ENCODE measurements at places on chromosomes 2 and 18. TPM values are rescaled to one million over a fixed set of nuclear protein-coding genes. Genes with fewer than 3 reads are reported as not detected.

DNA sequence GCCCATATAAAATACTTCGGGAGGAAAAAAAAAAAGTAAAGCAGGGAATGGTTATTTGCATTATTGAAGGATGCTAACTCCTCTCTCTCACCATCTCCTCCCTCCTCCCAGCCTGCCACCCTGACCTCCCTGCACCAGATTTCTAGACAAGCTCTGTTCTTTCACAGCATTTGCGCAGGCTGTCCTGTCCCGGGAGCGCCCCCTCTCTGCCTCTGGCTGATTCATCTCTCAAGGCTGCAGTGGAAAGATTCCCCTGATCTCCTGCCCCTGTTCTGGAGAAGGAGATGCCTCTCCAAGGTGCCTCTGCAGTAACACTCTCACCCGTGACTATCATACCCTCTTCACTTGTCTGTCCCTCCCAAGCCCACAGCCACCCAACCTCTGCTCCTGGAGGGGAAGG lies 38.5 kb downstream of the COL4A4 start:
- no peaks in the 10 kb centered on the region for H3K4me1 ChIP-seq
- no peaks in the 10 kb centered on the region for H3K36me3 ChIP-seq
- no peaks in the 10 kb centered on the region for H3K27me3 ChIP-seq
- no peak for DNase-seq

DNA sequence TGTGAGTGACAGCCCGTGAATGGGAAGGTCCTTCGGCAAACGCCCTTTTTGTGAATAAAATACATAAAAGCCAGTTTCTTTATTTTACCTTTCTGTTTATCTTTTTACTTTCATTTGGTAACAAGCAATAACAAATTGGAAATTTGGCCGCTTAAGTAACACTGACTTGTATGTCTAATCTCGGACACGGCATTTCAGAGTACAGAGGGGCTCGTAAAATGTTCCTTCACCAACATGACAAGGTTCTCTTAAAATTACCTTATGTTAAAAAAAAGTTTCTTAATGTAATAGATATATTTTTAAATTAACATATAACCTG lies 558 bp upstream of the NEMP2 start:
- peak overlapping the region; percentile 97 for H3K27ac ChIP-seq
- peak overlapping the region; percentile 57 for H3K4me3 ChIP-seq
- no peaks in the 10 kb centered on the region for H3K27me3 ChIP-seq
- peaks cover 1% of the 10 kb centered on the region for H3K4me1 ChIP-seq

Gene MC5R
- total RNA-seq, result not detected

Gene SLC5A7
- total RNA-seq, result not detected

- H3K27ac ChIP-seq, result no peak overlapping the region
- no peaks in the 10 kb centered on the region for H3K4me1 ChIP-seq
- no peak for DNase-seq
- no peaks in the 10 kb centered on the region for H3K36me3 ChIP-seq
- no peak overlapping the region for H3K4me3 ChIP-seq
- H3K27me3 ChIP-seq, result no peaks in the 10 kb centered on the region
Observed at GRCh38 chr2:77054938-77055337, 467.2 kb downstream of the LRRTM4 start.

DNA sequence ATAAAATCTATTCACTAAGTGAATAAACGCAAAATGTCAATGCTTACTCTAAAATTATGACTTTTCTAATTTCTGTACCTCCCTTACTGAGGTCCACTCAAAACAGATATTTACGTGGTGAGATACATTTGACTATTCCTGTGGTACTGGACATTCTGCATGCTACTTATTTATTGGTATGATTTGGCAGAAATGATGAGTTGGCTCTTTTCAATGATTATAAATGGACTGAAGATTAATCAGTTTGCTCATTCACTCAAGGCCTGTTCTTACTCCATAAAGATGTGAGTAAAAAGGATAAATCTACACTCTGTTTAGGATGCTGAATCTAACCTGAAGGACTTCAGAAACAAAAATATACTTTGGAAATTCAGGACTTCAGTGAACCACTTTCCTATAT lies 98.8 kb downstream of the OLA1 start:
- H3K27me3 ChIP-seq, result no peaks in the 10 kb centered on the region
- no peak for DNase-seq
- H3K27ac ChIP-seq, result no peak overlapping the region
- H3K4me1 ChIP-seq, result peaks cover 5% of the 10 kb centered on the region
- no peaks in the 10 kb centered on the region for H3K36me3 ChIP-seq

Gene CCDC142
- 28.3 TPM for total RNA-seq

DNA sequence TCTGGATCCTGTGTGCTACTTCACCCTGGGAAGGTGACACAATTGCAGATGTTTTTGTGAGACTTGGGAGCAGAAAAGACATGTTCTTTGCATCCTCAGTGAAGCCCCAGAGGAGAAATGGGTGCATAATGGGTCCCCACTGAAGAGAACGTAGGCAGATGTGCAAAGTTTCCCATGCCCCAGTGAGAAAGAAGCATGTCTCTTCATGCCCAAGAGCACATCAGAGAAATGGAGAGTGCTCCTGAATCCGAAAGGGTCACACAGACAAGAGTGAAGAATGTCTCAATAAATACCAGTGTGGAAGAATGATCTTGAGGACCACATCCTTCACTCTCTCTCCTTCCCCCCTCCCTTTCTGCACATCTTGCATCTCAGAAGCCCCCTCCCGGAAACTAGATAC lies 167.7 kb downstream of the TMEM247 start:
- H3K27me3 ChIP-seq, result no peaks in the 10 kb centered on the region
- DNase-seq, result no peak
- H3K36me3 ChIP-seq, result no peaks in the 10 kb centered on the region
- H3K4me1 ChIP-seq, result peaks cover 2% of the 10 kb centered on the region
- H3K27ac ChIP-seq, result no peak overlapping the region

GRCh38 chr2:96869281-96869821 lies 529 bp downstream of the SEMA4C start:
- H3K27ac ChIP-seq, result peak overlapping the region; percentile 98
- no peaks in the 10 kb centered on the region for H3K36me3 ChIP-seq
- H3K27me3 ChIP-seq, result no peaks in the 10 kb centered on the region
- peaks cover 13% of the 10 kb centered on the region for H3K4me1 ChIP-seq
- H3K4me3 ChIP-seq, result peak overlapping the region; percentile 91

GRCh38 chr18:677145-677544 lies 19.7 kb downstream of the TYMS start:
- no peak overlapping the region for H3K27ac ChIP-seq
- H3K4me3 ChIP-seq, result no peak overlapping the region
- H3K27me3 ChIP-seq, result no peaks in the 10 kb centered on the region
- no peak for DNase-seq
- no peaks in the 10 kb centered on the region for H3K36me3 ChIP-seq

DNA sequence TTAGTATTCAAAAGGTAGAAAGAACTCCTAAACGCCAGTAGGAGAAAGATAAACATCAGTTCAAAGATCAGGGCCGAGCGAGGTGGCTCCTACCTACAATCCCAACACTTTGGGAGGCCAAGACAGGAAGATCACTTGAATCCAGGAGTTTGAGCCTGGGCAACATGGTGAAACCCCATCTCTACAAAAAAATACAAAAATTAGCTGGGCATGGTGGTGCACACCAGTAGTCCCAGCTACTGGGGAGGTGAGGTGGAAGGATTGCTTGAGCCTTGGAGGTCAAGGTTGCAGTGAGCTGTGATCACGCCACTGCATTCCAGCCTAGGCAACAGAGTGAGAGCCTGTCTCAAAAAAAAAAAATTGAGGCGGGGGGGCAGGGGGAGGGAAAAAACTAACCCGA lies 40.6 kb downstream of the MBOAT2 start:
- H3K36me3 ChIP-seq, result no peaks in the 10 kb centered on the region
- H3K27me3 ChIP-seq, result no peaks in the 10 kb centered on the region
- no peaks in the 10 kb centered on the region for H3K4me1 ChIP-seq
- no peak overlapping the region for H3K27ac ChIP-seq
- DNase-seq, result no peak

Gene ADRA2B
- total RNA-seq, result 0.69 TPM

GRCh38 chr2:9802576-9802993 lies 40.7 kb upstream of the TAF1B start:
- no peak overlapping the region for H3K27ac ChIP-seq
- no peaks in the 10 kb centered on the region for H3K36me3 ChIP-seq
- H3K4me3 ChIP-seq, result no peak overlapping the region
- peaks cover 2% of the 10 kb centered on the region for H3K4me1 ChIP-seq
- H3K27me3 ChIP-seq, result no peaks in the 10 kb centered on the region
- no peak for DNase-seq

DNA sequence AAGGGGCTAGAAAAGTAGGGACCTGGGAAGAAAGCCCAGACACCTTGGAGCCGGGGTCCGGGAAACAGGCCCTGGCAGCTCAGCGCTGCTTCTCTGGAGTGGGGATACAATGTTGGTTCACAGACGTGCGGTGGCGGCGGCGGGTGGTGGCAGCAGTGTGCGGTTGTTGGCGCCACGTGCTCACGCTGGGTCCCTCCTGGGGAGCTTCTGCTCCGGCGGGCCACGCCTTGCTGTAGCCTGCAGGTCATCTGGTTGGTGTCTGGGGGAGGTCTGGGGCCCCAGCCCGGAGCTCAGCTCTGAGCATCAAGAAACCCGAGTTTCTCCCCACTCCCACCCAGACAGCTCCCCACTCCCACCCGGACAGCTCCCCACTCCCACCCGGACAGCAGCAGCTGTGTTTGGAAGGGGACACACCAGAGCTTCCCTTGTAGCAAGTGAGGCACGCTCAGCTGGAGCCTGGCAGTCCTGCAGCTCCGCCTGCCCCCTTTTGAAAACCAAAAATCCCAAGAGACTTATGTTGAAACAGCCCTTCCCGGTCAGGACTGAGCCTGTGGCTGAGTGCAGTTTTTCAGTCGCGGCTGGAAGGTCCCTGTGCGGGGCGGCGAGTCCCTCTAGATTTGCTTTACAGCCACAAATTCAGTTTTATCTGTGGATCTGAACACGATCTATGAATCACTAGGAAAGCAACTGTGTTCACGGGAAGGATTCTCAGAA lies 46.9 kb downstream of the NFATC1 start:
- H3K4me1 ChIP-seq, result peaks cover 3% of the 10 kb centered on the region
- no peaks in the 10 kb centered on the region for H3K36me3 ChIP-seq
- DNase-seq, result no peak
- no peak overlapping the region for H3K4me3 ChIP-seq

DNA sequence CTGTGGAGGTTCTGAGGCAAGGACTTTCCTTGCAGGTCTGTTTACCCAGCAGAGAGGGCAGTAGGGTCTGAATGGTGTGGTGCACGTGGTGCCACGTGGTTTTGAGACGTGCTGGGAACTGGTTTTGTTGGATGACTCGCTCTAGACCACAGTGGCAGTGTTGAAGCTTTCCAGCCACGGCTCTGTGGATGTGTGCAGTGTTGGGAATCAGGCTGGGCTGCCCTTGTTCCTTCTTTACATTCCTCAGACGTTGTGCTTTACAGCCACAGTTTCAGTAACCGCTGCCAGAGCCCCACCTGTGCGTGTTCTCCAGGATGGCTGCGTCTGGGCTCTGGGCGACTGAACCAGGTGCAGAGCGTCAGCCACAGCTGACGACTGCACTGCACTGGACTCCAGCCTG lies 8.2 kb downstream of the CTDP1 start:
- H3K4me1 ChIP-seq, result peaks cover 3% of the 10 kb centered on the region
- H3K27ac ChIP-seq, result no peak overlapping the region
- no peak overlapping the region for H3K4me3 ChIP-seq
- no peaks in the 10 kb centered on the region for H3K27me3 ChIP-seq
- no peaks in the 10 kb centered on the region for H3K36me3 ChIP-seq

Gene CCDC85A
- 0.35 TPM for total RNA-seq

- no peak overlapping the region for H3K27ac ChIP-seq
- no peaks in the 10 kb centered on the region for H3K27me3 ChIP-seq
- H3K36me3 ChIP-seq, result no peaks in the 10 kb centered on the region
- no peak for DNase-seq
Observed at GRCh38 chr18:51193621-51194287, 3.7 kb downstream of the MEX3C start.

DNA sequence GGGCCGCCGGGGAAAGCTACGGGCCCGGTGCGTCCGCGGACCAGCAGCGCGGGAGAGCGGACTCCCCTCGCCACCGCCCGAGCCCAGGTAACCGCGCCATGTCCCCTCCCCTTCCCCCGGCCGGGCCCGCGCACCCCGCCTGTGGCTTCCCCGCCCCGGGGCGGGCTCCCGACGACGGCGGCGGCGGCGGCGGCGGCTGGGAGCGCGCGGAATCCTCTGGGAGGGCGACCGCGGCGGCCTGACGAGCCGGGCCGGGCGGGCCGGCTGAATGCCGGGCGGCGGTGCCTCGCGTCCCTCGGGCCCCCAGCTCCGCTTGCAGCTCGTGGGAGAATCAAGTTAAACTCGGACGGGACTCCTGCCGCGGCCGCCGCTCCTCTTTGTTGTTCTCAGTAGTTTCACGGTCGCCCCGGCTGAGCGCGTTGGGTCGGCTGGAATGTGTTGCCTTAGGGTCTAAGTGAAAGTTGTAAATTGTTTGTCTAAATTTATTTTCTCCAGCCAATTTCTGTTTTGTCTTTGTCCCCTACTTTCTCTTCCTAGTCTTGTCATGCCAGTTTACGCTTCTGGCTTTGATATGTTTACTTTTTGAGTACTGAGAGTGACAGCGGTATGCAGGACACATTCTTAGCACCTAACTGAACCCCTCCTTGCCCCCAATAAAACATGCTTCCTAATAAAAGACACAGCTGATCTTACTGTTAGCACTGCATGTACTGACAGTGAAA lies 685 bp downstream of the SMAD4 start:
- H3K27me3 ChIP-seq, result no peaks in the 10 kb centered on the region
- DNase-seq, result peak; percentile 81
- no peaks in the 10 kb centered on the region for H3K36me3 ChIP-seq
- H3K4me3 ChIP-seq, result peak overlapping the region; percentile 72
- peak overlapping the region; percentile 99 for H3K27ac ChIP-seq
- H3K4me1 ChIP-seq, result peaks cover 10% of the 10 kb centered on the region

- no peak overlapping the region for H3K4me3 ChIP-seq
- H3K4me1 ChIP-seq, result no peaks in the 10 kb centered on the region
- no peak for DNase-seq
- H3K27me3 ChIP-seq, result no peaks in the 10 kb centered on the region
Observed at GRCh38 chr2:198518935-198519334, 714.5 kb downstream of the PLCL1 start.

Gene LRRTM1
- total RNA-seq, result 0.55 TPM

DNA sequence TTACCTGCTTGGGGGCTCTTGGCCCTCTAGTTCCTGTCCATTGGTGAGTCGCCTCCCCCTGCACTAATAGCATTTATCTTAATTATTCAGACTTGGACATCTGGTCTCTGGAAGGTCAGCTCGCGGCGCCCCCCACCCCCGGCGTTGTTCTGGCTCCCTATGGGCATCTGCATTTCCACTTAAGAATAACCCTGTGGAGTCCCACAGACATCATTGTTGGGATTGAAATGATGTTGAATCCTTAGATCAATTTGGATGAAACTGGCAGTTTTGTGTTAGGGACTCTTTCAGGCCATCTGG lies 313.8 kb upstream of the HS6ST1 start:
- H3K4me3 ChIP-seq, result no peak overlapping the region
- H3K27me3 ChIP-seq, result no peaks in the 10 kb centered on the region
